Activated T-cell treated with anti-CD3 and anti-CD28 coated beads, Interleukin-2, amount 50 U/mL, for 4 hours (primary cell): ENCODE measurements at places on chromosomes 7 and 10.

- DNase-seq, result no peak
These were observed 38.6 kb downstream of the HACD1 start for GRCh38 chr10:17578603-17579002.

GRCh38 chr10:20892796-20893195 lies 4.3 kb downstream of the NEBL start:
- DNase-seq, result no peak

DNA sequence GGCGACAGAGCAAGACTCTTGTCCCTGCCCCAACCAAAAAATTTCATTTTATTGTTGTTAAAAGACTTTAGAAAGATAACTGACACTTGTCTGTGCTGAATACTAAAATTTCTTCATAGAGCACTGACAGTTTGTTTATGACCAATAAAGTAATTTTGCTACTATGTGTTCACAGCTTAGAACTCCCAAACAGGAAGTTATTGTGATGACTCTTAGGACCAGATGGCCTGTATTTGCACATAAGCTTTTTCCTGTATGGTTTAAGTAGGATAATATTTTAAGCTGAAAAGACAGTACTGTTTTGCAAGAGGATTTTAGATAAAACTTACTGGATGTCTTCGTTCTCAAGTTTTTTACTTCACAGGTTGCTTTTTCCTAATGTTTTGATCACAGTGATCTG lies 80.7 kb downstream of the MMRN2 start:
- DNase-seq, result no peak

- DNase-seq, result no peak
These were observed 153.3 kb downstream of the XPNPEP1 start for GRCh38 chr10:109769966-109770365.
